ENCODE measurements at places on chromosomes 3 and 15.

GRCh38 chr15:28994831-28995596 is 109.2 kb downstream of the APBA2 start:
- DNase-seq: no peak

GRCh38 chr3:147795418-147795817 is 386.3 kb downstream of the ZIC1 start:
- DNase-seq: no peak

DNA sequence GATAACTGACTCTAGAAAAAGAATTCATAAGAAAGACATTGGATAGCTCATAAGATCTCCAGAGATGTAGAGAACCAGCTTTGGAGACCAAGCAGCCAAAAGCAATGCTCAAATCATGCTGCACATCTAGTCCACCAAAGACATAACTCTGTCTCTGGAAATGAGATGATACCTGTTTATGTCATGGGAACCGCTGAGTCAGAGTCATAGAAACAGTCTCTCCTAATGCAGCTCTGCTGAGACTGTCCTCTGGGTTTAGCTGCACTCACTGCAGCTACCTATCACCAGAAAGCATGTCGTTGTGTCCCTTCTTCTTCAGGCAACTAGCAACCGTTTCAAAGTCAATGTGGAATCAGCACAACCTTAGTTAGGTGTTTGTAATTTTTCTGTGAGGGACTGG is 218.5 kb upstream of the ROBO1 start:
- no peak for DNase-seq

DNA sequence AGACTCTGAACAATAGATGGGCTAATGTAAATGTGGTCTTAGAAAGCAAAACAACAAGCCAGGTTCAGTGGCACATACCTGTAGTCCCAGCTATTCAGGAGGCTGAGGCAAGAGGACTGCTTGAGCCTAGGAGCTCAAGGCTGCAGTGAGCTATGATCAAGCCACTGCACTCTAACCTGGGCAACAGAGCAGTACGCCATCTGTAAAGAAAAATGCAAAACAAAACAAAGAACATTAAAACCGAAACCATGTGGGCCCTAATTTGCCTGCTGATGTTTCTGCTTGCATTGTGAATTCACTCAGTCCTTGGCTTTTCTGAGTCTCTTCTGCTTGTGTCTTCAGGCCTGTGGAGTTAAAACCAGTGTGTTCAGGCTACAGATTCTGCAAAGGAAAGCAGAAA is 56.7 kb downstream of the CCNL1 start:
- no peak for DNase-seq

DNA sequence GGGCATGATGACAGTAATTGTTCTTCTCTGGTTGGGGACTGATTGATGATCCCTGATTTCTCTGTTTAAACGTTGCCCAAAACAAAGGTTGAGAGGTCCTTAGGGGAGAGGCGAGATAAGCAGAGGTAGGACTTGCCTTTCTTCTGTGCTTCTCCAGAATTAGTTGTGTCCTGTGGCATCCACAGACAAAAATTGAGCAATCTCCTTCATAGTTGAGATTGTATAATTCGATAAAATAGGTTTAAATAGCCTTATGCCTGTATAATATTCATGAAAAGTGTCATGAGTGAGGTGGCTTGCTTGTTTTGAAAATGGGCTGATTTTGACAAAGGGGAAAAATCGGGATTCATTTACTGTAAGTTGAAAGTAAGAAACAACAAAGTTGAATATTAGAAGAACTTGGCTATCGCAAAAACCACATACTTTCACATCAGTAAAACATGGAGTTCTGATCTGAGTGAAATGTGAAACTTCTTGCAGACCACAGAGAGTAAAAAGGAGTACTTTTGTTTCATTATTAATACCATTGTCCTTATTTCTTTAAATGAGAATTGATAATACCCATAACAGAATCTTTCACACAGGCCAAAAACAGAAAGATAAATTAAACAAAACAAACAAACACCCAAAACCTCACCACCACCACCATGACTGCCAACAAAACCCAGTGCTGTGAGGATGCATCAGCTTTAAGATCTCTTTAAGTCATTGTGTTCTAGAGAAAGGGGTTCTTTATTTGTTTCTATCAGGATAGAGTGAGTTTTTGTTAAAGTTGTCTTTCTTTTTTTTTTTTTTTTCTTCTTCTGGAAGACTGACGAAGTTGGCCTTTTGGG is 155.7 kb downstream of the LPP start:
- no peak for DNase-seq

DNA sequence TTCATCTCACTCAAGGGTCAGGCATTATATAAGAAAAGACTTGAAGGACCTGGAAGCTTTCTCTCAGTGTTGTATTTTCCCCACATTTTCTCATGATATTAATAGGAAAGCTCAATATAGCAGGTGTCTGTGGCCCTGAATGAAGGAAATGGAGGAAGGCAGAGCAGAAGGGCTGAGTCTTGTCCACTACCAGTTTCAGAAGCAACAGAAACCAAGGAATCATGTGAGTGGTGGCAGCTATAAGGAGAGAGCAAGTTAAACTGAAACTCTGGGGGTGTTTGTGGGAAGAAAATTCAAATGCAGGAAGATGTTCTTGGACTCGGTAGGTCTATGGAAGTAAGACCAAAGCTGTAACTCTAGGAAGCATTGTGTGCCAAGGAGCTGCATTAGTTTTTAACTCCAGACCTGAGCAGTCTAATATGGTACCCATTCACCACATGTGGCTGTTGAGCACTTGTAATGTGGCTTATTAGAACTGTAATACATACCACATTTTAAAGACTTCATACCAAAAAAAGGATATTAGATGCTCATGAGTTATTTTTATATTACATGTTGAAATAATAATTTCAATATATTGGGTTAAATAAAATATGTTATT is 278.8 kb upstream of the GADL1 start:
- DNase-seq: no peak

DNA sequence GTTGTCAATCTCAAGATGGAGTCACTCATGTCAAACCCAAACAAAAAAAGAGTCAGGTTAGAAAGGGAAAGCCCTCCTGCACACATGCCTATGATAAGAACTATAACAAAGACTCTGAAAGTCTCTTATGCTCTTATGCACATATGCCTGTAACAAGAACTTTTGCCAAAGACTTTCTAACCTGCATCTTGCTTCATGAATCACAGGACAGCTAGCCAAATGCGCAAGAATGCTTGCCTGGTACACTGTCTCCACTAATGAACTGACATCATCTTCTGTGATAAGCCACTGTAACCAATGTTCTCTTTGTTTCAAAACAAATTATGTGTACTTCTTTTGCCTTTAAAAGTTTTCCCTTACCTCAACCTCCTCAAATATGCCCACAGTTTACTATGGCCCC is 18.2 kb upstream of the EHHADH start:
- no peak for DNase-seq

GRCh38 chr3:77149382-77149781 is 109.5 kb downstream of the ROBO2 start:
- no peak for DNase-seq

GRCh38 chr3:129979905-129980304 is 5.4 kb downstream of the TRH start:
- no peak for DNase-seq

GRCh38 chr15:70475921-70476320 is 287.4 kb downstream of the UACA start:
- no peak for DNase-seq

GRCh38 chr15:62653122-62653521 is 389.4 kb upstream of the TPM1 start:
- DNase-seq: no peak

DNA sequence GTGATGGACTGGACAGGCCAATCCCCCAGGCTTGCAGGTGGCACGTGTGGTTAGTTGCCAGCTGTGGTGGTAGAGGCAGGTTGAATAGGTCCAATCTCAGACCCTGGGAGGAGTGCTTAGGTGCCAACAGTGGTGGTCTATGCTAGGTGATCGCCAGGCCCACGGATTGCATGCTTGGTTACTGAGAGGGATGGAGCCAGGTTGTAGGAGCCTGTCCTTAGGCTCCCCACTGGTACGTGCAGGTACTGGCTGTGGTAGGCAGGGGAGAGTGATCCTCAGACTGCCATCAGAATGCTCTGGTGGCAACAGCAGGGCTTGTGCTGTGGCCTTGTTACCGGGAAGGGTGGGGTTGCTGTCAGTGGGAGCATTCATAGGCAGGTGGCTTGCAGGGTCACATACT is 44.7 kb downstream of the NCK1 start:
- no peak for DNase-seq

- DNase-seq: no peak
Observed at GRCh38 chr3:24686808-24687207, 192.2 kb upstream of the THRB start.

DNA sequence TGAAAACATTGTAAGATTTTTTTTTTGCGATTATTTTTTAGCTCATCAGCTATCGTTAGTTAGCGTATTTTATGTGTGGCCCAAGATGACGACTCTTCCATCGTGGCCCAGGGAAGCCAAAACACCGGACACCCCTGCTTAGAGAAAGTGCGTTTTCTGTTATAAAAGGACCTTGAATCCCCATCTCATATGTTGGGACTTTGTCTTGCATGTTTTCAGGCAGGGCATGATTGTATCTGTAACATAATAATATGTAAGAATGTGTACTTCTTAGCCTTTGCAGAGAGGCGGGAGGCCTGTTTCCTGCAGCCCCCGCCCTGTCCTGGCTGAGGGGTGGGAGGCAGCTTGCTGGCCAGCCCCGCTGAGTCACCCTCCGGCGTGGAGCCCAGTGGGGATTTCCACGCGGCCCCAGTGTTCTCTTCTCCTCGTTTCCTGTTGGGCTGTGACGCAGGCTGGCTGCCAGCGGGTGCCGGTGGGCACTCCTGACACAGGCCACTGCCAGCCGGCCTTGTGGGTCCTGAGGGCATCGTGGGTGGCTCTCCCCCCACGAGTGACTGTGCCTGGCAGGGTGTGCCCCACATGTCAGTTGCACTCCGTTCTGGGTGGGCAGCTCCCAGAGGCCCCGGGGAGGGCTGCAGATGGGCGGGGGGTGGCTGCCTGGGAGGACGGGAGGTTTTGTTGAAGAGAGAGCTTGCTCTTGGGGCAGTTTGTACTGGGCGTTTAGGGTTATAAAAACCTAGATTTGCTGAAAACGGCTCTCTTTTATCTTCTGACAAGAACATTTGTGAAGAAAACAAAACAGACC is 55.6 kb downstream of the SMAD3 start:
- DNase-seq: peak; percentile 69

- peak; percentile 51 for DNase-seq
Observed at GRCh38 chr3:53255775-53256703, at the start of gene TKT. TKT (minus strand) TSS chr3:53256022; CDS start chr3:53255942, 80 bp downstream.

DNA sequence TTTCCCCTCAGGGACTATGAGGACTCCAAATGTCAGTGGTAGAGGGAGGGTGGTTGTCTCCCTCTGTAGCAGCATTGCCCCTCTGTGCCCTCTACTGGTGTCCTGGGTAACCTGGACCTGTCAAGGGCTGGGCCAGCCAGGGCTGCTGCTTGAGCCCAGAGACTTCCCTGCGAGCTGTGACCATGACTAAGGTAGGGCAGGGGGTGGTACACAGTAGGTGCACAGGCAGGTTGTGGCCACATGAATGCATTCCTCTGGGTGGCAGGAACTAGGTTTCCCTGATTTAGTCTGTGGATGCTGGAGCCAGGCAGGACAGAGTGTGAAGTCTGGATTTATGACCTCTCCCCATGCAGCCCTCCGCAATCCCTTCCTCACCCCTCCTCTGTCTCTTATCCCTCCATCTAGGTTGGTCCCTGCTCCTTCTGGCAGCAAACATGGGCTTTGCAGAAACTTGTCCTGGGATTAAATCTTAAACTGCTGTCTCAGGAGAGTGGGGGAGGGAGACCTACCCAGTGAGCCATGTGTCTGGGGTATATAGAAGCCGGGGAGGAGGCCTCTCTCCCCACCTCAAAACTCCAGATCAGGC is 8.7 kb upstream of the SEMA3F start:
- DNase-seq: no peak

DNA sequence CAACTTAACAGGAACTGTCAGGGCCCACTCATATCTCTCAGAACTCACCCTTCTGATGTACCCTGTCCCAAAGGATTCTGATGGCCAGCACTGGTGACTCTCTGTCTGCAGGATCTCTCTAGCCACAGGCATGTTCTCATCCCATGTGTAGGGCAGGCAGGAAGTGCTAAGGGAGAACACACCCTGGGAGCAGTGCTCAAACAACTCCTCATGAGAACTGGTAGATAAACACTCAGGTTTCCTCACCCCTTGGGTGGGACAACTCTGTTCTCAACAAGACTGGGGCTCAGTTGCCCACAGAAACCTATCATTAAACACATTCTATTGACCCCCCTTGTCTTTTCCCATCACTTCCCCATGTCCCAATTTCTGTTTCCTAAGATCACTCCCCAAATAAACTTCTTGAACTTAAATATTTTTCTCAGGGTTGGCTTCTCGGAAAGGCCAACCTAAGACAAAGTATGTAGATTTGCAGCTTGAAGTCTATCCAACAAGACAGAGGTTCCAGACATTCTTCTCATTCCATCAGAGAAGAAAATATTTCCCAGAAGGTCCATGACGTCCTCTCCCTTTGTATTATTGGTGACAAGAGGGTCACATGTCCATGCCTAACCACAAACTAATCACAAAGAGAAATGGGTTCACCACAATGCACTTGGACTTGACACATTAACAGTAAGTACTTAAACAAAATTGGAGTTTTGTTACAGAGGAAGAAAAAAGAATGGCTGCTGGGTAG is 276.6 kb upstream of the GADL1 start:
- DNase-seq: no peak

GRCh38 chr3:156456771-156457224 is 98.1 kb downstream of the SSR3 start:
- no peak for DNase-seq

DNA sequence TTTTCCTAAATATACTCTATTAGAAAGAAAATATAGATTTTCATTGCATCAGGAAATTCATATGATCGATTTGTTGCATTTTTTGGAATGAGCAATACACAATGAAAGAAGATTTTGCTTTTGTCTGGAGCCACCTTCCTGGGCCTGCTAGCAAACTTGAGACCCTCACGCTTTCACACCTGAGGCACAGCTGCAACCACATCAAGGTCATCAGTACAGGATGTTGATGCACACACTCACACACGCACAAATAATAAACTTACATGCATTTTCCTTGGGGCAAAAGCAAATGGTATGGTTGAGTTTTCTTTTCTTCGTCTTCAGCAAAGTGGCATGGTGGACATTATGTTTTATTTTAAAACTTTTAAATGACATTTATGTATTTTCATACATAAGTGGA is 64.8 kb upstream of the SATB1 start:
- DNase-seq: no peak

DNA sequence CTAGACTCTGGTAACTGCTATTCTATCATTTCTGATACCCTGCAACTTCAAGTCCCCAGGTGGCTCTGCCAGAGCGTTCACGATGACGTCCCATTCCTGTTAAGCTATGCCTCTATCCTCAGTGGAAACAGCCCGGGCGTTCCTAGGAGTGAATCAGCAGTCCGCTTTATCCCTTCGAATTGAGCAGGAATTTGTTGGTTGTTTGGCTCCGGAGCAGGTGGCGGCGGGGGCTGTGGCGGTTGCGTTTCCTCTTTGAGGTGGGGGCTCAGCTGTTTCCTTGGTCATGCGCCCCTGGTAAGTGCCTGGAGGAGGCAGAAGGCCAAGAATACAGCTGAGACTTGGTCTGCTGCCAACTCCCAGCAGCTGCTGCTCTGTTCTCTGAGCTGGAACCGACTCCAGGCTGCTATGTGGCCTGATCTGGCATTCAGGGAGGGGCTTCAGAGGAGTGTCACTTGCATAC is 25.2 kb downstream of the ARPP21 start:
- no peak for DNase-seq

DNA sequence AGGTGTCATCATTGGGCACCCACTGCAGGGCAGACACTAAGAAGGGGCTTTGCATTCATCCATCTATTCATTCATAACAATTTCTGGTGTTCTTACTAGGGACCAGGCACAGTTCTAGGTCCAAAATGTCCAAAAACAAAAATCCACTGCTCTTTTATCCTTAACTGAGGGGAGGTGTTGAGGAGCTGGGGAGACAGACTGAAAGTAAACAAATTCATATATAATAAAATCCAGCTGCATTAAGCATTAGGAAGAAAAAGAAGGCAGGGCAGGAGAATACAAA is 1.1 kb downstream of the EIF4E3 start:
- no peak for DNase-seq
